ENCODE measurements at places on chromosomes 6 and 20.

- DNase-seq: no peak
These were observed 22.6 kb upstream of the SIRPA start for GRCh38 chr20:1872459-1873097.

GRCh38 chr6:4606821-4607704, 169.1 kb upstream of the CDYL start:
- peak; percentile 75 for DNase-seq

DNA sequence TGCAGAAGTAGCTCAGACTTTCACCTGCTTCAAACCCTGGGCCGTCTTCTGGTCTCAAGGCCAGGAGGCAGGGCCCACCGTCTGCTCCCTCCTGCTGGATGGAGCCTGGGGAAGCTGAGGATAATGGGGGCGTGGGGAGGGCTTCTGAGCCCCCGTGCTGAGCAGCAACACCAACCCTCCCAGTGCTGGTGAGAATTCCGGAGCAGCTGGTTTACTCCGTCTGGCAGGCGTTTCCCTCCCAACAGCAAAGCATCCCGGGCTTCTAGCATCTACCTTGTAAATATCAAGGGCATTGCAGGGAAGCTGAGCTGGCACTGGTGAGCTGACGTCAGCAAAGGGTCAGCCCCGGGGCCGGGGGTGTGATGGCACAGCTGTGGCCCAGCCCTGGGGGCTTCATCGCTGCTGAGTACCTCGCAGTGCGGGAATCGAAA, 16.8 kb upstream of the CHRNA4 start:
- no peak for DNase-seq

GRCh38 chr6:106939208-106939607, 35.3 kb downstream of the CD24 start:
- DNase-seq: no peak

DNA sequence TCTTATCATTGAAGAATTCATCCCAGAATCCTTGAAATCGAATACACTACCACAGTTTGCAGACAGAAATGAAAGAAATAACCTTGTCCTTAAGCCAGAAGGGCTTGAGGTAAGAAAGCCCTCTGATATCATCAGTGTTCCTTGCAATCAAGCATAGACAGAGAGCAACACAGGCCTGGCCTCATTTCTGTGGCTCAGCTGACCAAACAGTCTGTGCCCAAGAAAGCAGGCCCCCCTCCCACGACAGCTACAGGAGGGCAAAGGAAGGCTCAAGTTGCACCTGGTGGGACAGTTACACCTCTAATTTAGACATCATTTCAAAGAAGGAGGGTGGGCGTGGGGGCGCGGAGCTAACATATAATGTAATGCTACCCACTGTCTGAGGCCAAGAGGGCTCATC, 21.6 kb downstream of the KIF16B start:
- no peak for DNase-seq

GRCh38 chr6:138504764-138505689, 5.7 kb upstream of the NHSL1 start:
- no peak for DNase-seq

GRCh38 chr6:27251112-27251605, 3.7 kb downstream of the PRSS16 start:
- DNase-seq: peak; percentile 30

GRCh38 chr6:36327226-36327918, 9.3 kb downstream of the BNIP5 start:
- DNase-seq: no peak

DNA sequence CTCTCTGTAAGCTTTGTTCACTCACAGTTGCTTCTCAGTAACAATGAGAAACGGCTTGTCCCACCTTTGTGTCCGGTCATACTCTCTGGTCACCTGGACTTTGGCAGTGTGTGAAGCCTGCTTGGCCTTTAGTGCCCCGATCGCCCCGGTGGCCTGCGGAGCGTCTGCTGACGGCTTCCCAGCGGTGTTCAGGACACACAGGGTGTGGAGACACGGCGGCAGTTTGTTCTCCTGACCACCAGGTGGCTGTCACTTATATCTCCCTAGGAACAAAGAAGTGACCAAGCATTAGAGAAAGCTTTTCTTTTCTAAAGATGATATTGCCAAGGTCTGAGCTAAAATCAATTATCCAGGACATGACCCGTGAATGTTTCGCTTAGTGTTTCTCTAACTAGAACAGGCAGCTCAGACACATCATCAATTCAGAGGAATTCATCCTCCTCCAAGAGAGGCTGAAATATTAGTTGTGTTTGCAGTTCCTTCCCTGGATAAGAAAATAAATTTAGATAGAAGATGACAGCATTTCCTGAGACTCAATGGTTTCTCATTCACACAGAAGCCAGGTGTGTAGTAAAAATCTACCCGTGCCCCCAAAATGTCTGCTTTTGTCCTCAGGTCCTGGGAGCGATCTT, 167.4 kb upstream of the THBS2 start:
- no peak for DNase-seq

DNA sequence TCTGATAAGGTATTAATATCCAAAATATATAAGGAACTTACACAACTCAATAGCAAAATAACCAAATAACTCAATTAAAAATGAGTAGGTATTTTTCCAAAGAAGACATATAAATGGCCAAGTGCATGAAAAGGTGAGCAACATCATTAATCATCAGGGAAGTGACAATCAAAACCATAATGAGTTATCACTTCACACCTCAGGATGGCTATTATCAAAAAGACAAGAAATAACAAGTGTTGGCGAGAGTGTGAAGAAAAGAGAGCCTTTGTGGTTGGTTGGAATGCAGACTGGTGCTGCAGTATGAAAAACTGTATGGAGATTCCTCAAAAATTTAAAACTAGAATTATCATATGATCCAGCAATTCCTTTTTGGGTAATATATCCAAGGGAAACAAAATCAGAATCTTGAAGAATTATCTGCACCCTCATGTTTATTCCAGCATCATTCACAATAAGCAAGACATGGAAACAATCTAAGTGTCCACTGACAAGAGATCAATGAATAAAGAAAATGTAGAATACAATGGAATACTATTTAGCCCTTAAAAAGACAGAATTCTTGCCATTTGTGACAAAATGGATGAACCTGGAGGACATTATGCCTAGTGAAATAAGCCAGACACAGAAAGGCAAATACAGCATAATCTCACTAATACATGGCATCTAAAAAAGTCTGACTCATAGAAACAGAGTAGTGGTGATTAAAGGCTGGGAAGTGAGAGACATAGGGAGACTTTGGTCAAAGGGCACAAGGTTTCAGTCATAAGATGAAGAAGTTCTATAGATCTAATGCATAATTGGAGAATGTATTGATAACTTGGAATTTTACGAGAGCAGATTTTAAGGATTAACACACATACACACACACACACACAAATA, 175.6 kb downstream of the FOXA2 start:
- DNase-seq: no peak

DNA sequence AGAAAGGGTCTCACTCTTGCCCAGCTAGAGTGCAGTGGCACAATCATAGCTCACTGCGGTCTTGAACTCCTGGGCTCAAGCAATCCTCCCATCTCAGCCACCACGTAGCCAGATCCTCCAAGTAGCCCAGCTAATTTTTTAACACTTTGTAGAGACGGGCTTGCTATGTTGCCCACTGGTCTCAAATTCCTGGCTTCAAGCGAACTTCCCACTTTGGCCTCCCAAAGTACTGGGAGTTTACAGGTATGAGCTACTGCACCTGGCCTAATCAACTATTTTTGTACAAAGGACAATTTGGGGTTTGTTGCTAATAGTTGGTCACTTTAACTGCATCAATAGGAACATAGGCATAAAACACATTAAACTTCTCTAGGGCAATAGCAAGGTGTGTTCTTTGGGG, 29.9 kb upstream of the SYNCRIP start:
- no peak for DNase-seq

DNA sequence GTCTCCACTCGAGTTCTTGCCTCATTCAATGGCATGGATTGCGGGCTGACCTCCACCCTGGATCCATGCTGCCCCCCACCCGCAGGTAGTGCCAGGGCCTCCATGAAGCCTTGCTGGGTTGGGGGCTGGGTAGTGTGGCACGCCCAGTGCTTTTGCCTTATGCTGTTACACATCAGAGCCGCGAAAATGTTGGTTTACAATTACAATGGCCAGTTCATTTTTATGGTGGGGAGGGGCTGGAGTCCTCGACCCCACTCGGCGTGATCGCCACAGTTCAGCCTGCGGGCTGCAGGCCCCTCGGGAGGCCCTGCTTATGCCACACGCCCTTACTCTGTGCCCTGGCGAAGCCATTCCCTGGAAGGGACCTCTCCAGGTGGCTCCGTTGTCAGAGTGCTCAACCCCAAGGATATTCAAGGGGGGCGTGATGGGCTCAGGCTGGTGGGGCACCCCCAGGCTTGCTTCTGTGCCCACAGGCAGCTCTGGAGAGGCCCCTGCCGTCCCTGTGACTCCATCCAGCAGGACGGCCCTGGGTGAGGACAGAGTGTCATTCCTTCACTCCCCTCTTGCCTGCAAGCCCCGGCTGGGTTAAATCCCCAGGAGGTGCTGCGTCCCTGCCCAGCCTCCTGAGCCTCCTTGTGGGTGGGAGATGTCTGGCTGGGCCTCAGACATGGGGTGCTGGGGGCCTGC, 14.8 kb downstream of the ITPA start:
- no peak for DNase-seq

- DNase-seq: no peak
These were observed 32.0 kb downstream of the SMPDL3A start for GRCh38 chr6:122821095-122821494.

DNA sequence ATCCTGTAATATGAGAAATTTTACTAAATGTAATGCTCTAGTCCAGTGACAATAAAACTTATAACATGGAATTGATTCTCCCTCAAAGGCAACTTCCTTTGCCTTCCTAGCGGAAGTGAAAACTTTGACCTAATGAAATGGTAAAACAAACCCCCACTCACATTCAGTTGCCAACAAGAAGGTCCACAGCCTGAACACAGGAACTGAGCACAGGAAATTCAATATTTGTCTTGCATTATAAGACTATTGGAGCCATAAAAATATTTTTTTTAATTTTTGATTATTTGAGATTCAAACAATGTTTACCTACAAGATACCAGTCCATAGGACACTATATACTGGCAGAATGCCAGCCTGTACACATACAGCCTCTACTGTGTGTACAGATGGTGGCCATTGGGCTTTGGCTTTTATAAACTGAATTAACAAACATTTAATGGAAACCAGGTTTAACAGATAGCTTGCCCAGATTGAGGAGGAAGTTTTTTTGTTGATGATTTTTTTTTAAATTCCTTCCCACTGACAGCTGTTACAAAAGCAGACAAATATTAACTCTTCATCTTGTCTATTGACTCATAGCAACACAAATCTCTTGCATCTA, 481.5 kb upstream of the JAG1 start:
- DNase-seq: no peak

DNA sequence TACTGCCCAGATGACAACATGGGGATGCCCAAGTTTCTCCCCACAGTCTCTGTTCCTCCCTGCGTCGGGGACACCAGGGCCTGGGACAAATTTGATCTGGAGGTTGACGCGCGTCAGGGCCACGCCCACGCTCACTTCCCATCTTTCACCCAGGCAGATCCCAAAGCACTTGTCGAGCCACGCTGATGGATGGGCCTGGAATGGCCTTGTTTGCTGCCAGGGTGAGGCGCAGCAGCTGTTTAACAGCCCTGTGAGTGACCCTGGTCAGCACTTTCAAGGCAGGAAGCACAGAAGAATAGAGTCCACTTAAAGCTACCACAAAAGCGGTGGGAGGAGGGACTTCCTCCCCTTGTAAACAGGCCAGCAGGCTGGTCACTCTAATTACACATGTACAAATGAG, 324.7 kb upstream of the JARID2 start:
- no peak for DNase-seq

DNA sequence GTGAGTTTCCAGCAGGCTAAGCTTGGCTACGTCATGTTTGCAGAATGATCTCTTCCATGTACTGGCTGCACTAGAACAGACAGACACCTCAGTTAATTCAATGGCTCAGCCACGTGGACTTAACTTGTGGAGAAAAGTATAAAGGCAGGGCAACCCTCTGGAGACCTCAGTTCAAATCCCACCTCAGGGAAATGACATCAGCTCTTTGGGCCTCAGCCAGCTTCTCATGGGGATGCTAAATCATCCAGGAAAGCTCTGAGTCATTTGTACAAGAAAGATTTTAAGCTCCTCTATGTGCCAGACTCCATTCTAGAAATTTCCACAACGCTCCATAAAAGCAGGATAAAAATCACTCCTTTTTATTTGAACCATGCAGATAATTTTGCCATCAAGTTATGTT, 128.5 kb upstream of the SALL4 start:
- peak; percentile 87 for DNase-seq

GRCh38 chr6:165967810-165968407, 199.7 kb downstream of the TBXT start:
- DNase-seq: no peak

DNA sequence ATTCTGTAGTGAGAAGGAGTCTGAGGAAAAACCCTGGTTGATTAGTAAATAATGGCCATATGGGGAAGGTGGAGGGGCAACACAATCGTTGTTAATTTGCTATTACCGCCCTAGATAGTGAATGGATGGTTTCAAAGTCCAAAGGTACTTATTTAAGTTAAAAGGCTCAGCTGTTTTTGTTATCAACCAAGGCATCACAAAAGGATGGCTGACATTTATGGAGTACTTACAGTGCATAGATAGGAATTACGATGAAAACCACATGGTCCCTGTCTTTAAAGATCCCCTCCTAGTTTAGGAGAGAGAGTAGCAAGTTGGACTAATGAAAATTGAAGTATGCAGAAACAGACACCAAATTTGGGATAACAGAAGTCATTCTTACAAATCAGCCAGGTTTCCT, 319.6 kb downstream of the CDKAL1 start:
- DNase-seq: no peak

- DNase-seq: no peak
These were observed 929.5 kb downstream of the KIF16B start for GRCh38 chr20:15643713-15644112.

GRCh38 chr6:4920914-4921410, 82.9 kb downstream of the RPP40 start:
- DNase-seq: peak; percentile 60

GRCh38 chr6:127058027-127058426, 60.4 kb upstream of the RSPO3 start:
- peak; percentile 79 for DNase-seq

- no peak for DNase-seq
These were observed 31.1 kb downstream of the TM9SF4 start for GRCh38 chr20:32140603-32141002.

GRCh38 chr20:37804584-37805566, 98.1 kb upstream of the VSTM2L start:
- DNase-seq: no peak

DNA sequence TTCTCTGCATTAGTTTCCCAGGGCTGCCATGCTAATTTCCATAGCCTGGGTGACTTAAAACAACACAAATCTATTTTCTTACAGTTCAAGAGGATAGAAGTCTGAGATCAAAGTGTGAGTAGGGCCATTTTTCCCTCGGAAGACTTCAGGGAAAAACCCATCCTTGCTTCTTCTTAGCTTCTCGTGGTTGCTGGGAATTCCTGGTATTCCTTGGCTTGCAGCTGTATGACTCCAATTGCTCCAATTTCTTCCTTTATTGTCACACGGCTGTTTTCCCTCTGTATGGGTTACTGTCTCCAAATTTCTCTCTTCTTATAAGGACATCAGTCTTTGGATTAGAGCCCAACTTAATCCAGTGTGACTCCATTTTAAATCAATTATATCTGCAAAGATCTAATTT, 128.4 kb upstream of the JAG1 start:
- DNase-seq: peak; percentile 50
